Esophagus squamous epithelium (tissue), 5 donors: ENCODE measurements at places on chromosomes 1 and 21. TPM values are rescaled to one million over a fixed set of nuclear protein-coding genes. Genes with fewer than 3 reads are reported as not detected.

DNA sequence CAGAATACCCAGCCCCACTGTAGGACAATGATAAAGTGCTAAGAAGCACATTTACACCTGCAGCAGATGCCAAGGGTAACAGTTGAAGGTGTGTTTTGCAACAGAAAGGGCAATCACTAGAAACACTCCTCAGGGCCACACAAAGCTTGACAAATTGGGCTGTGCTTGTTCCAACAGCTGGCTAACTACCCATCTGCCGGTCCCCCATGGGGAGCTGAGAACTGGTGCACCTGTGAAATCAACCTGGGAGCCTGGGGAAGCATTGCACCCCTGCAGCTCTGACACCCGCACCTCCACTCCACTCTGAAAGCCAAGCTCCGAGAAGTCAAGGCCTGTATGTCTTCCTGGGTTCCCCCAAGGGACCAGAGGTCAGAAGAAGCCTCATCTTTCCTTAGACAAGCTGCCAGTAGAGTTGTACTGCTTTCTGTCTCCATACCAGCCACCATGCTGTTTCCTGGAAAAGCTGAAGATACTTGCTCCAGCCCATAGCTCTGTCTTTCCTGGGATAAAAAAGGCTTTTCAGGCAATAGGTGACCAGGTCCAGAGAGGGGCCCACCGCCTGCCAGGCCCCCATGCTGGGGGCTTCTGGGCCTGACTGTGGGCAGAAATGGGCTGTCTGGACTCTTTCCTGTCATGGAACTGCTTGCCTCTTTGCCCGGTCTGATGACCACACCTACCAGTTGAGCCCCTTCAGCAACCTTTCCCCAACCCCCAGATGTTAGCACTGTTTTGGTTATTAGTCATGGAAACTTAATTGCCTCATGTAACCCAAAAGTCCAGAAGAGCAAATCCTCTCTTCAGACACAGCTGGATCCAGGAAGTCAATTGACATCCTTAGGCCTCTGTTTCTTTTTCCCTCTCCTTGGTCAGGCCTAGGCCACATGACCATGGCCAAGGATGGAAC lies 93.6 kb downstream of the KIF14 start:
- DNase-seq, result no peak

DNA sequence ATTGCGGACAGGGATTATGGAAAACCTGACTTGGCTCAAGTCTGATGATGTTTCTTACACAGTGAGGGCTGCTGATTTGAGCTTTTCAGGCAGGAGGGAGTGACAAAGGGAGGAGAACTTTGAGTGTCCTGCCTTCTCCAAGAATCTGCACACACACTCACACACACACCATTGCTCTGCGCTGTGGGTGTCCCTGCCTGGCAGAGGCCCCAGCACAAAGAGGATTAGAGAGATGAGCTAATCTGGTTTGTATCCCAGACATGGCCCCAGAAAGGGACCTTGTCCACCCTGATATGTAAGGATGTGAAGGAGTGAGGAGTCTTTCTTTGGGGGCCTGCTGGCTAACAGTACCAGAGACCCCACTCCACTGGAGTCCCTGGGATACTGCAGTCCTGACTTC lies 5.9 kb upstream of the WNT2B start:
- no peak for DNase-seq

The SEC16B gene
- 2.1 TPM for total RNA-seq

GRCh38 chr1:174828264-174828663 lies 171.5 kb upstream of the CACYBP start:
- no peak for DNase-seq

- DNase-seq, result no peak
Observed at GRCh38 chr1:119946724-119947123, 50.4 kb upstream of the ADAM30 start.

DNA sequence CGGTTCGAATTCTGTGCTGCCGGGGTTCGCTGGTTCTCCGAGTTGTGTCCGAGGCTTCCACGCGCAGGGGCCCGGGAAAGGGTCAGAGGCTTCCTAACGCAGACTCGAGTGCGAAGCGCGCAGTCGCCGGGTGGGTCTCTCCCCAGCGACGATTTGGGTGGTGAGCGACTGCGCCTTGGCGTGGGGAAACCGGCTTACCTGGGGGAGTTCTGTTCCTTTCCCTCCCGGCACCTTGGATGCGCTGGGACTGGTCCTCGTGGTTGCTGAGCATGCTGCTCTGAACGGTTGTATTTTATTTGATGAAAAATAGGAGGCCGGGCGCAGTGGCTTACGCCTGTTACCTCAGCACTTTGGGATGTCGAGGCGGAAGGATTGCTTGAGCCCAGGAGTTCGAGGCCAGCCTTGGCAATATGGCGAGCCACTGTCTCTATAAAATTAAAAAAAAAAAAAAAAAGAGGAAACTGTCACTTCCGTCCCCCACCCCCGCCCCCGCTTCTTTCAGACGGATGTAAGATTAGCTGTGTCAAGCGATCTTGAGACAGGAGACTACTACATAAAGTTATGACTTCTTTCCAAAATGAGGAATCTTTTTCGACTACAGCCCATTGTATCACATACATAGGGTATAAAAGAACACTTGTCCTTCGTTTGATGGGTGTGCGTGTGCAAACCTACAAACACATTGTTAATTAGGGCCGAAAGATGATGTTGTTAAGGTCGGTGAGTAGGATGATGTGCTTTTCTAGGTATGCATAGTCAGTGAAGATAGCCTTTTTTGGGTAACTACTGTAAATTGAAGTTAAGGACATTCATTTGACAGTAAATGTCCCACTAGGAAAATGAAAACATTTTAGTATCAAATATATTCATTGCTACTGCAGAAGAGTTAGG lies at the start of gene CCDC18:
Gene CCDC18 (plus strand): TSS at position 2 of the 891 bp plus-strand sequence. CDS start 2,638 bp downstream, outside the sequence.
- no peak for DNase-seq

DNA sequence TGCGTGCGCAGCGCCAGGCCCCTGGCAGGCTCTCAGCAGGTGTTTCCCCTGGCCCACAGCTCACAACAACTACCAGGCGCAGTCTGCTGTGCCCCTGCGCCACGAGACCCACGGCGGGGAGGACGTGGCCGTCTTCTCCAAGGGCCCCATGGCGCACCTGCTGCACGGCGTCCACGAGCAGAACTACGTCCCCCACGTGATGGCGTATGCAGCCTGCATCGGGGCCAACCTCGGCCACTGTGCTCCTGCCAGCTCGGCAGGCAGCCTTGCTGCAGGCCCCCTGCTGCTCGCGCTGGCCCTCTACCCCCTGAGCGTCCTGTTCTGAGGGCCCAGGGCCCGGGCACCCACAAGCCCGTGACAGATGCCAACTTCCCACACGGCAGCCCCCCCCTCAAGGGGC lies 68.1 kb downstream of the ALPL start:
- no peak for DNase-seq

GRCh38 chr1:228825840-228826484 lies 90.7 kb downstream of the RHOU start:
- no peak for DNase-seq

The SYPL2 gene
- total RNA-seq, result 0.79 TPM

The PLA2G4A gene
- 13.0 TPM for total RNA-seq
